Stimulated activated CD8-positive, alpha-beta memory T cell treated with anti-CD3 and anti-CD28 coated beads, Interleukin-4, amount 100 ng/mL, for 24 hours (primary cell): ENCODE measurements at places on chromosomes 4 and X.
A peak's percentile ranks its signal among the peaks of the same experiment; 100 is the strongest.

DNA sequence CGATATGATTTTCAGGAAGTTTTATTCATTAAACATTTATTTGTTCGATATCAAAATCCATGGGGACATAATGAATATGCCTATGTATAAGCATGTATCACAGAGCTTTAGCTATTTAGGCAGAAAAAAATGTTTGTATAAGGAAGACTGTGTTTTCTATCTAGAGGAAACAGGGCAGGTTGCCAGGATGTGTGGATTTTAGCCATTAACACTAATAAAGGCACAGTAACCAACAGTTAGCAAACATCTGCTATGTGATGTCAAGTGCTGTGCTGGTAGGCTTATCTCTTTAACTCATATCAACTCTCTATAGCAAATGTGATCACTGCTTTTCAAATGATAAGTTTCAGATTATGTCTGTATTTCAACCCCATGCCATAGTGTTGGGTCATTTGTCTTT is 708.9 kb upstream of the HS3ST1 start:
- DNase-seq = no peak

GRCh38 chr4:68591204-68591603 is 15.1 kb upstream of the UGT2B17 start:
- DNase-seq = no peak

- no peak for DNase-seq
Observed at GRCh38 chr4:65918872-65919271, 248.6 kb upstream of the EPHA5 start.

- peak; percentile 1 for DNase-seq
Observed at GRCh38 chrX:103063918-103064434, at the start of gene BEX1. TSS of gene BEX1 (minus strand) at chrX:103064171. CDS start at chrX:103063274, 897 bp downstream.

DNA sequence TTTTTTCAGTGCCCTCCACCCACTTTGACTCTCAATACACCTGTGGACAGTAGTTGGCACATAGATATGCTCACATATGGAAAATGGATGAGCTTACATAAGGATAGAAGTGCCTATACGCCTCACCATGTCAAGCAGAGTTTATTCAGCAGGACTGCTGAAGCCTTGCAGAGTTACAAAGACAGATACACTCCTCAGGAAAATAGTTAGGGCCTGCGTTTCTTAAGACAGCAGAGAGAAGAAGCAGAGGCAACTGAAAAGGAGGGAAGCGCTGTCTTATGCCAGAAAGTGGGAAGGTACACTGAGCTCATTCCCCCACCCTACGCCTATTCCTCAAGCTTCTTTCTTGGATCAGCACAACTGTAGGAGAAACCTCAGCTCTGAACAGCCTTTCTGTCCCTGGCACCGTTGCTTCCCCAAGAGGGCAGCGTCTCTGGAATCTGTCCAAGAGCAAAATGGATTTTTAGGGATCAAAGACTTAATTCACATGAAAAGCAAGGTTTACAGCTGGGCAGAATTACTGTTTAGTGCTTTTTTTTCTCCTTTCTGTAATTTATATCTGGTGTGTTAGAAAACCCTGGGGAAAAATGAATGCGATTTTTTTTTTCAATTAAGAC is 37.3 kb upstream of the MBTPS2 start:
- DNase-seq = no peak

DNA sequence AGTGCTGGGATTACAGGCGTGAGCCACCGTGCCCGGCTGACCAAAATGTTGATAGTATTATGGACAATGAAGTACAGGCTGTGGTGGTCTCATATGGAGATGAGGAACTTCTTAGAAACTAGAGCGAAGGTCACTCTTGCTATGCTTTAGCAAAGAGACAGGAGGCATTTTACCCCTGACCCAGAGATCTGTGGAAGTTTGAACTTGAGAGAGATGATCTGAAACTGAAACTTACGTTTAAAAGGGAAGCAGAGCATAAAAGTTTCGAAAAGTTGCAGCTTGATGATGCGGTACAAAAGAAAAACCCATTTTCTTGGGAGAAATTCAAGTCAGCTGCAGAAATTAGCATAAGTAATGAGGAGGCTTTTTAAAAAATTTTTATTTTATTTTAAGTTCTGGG is 8.5 kb upstream of the CTAG2 start:
- DNase-seq = no peak

GRCh38 chr4:181752516-181752915 is 490.7 kb upstream of the TENM3 start:
- DNase-seq = no peak

GRCh38 chr4:10143171-10143570 is 26.6 kb upstream of the WDR1 start:
- no peak for DNase-seq

GRCh38 chr4:79763486-79764075 is 309.4 kb downstream of the ANTXR2 start:
- DNase-seq = no peak

- DNase-seq = no peak
Observed at GRCh38 chrX:118189000-118189399, 72.4 kb upstream of the KLHL13 start.

- DNase-seq = no peak
Observed at GRCh38 chr4:181835348-181835747, 407.9 kb upstream of the TENM3 start.

GRCh38 chr4:128802680-128803628 is 6.5 kb upstream of the JADE1 start:
- DNase-seq = no peak

GRCh38 chrX:154471839-154472684 is 7.0 kb downstream of the LAGE3 start:
- no peak for DNase-seq

DNA sequence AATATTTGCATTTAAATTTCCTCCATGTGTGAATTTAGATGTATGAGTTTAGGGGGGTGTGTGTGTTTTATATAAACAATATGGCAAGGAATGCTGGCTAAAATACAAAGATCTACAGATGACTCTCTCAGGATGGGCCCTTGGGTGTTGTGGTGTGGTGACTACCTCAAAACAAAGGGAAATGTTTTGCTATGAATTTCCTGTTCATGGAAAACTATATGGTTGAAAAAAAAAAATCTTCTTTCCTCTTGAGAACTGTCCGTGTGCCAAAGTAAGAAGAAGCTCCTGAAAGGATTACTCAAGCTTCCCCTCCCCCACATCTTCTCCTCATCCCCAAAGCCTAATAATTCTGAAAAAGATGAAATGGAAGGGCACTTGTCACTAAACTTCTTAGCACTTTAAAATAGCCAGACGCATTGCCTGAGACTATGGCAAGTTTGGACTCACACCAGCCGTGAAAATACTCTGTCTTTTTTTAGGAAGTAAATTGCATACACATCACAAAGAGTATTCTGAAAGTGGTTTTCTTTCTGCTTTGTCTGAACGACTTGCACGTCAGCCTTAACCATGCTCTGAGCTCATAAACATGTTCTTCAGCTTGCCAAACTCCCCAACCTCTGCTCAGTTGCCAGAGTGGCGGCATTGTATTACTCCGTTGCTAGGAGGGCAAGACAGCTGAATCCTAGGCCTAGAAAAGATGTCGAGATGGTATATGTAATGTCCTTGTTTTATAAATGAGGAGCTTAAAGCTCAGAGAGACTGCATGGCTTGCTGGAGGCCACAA is 250.4 kb upstream of the JADE1 start:
- DNase-seq = no peak

- no peak for DNase-seq
Observed at GRCh38 chrX:110683925-110684324, 111.7 kb downstream of the CHRDL1 start.

- peak; percentile 29 for DNase-seq
Observed at GRCh38 chrX:47831788-47832187, 4.9 kb upstream of the ZNF81 start.

GRCh38 chr4:124933521-124933920 is 221.0 kb upstream of the ANKRD50 start:
- DNase-seq = no peak

DNA sequence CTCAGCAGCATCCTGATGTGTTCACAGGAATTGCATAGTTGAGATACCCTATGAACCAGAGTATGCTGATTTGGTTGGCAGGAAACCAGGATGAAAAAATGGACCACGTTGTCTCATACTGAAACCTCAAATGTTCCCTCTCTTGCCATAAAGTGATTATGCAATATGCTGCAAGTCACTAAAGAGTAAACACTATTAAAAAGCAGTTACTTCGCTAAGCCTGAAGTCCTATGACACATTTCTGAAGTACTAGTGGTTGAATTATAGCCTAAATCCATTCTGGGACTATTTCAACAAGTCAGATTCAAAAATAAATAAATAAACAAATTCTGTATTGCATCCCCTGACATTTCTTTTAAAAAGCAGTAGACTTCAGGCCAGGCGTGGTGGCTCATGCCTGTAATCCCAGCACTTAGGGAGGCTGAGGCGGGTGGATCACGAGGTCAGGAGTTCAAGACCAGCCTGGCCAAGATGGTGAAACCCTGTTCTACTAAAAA is 106.0 kb upstream of the NAP1L5 start:
- DNase-seq = no peak

GRCh38 chr4:67459164-67459563 is 86.1 kb downstream of the CENPC start:
- no peak for DNase-seq

GRCh38 chrX:77014377-77015372 is 432.5 kb upstream of the FGF16 start:
- DNase-seq = no peak

DNA sequence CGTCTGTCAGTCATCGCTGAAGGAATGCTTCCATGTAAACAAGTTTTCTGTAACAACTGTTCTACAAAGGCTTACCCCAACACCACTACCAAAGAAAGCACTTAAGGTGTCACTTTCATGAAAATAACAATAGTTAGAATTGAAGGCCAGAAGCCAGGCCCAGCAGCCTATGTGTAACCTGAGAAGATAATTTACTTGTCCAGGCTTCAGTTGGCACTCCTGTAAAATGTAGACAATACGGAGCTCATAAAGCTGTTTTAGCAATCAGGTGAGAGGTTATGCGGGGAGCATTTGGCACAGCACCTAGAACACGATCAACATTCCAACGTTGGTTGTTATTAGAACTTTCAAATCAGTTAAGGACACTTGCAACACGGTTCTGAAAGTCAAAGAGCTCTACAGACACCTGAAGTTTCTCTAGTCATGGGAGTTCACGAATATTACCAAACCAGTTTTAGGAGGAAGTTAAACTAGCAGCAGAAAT is 15.7 kb downstream of the ADGRA3 start:
- no peak for DNase-seq

DNA sequence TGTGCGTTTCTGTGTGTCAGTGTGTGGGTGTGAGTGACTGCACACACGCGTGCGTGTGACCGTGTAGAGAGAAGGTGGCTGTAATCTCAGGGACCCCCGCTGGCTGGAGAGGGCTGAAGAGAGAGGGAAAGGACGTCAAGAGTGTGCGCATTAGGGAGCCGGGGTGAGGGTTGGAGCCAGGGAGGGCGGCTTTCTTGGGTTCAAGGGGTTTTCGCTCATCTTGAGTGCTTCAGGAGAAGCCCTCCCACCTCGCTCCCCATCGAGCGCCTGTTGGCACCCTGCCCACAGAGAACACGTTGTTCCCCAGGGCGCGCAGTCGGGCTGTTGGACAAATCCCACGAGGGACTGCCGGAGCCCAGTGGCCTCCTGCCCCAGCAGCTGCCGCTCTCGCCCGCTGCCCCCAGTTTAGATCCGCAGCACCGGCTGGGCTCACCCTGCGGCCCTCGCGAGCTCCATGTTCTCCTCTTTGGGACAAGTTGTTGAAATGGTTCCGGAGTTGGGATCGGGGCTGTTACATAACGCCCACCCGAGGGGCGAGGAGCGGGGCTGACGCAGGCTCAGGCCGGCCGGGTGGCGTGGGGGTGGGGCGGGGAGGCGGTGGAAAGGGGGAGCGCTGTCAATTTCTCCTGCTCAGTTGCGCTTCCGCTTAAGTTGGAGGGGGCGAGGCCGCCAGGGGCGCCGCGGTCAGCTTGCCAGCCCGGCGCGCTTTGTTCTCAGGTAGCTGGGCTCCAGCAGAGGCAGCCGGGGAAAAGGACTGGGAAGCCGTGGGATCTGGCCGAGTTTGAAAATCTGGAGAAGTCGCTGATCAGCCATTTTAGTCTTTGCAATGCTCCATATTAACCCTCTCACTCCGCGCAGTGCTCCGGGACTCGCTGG is 1.6 kb downstream of the GRIA2 start:
- no peak for DNase-seq

DNA sequence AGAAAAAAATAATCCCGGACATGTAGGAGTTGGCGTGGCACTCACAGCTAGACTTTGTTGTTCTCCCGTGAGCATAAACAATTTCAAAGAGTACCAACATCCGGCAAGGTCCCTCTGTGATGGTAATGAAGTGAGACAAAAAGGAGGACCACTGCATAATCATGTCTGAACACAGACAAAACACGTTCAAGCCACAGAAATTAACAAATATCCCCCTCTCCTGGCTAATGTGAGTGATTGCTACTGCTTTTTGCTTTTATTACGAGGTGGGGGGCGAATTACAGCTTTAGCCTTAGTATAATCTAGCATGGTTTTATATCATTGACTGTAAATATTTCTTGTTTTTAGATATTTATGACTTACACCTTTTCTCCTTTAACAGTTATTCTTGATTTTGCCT is 118.5 kb downstream of the PLS3 start:
- no peak for DNase-seq

DNA sequence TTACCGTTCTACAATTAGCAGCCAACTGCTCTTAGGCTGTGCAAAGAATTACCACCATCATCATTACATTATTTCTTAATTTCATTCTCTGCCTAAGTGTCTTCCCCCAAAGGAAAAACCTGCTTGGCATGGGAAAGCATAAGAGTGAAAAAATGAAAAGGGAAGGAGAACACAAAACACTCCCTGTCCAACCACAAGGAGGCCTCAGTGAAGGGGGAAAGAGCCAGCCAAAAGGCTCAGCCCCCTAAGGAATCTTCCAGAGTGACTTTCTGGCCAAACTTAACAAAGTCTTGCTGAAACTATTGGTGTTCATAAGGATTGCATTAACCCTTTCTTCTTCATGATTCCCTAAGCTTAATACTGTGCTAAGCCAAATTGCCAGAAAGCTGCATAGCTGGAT is 287.4 kb downstream of the SMARCA1 start:
- DNase-seq = no peak

DNA sequence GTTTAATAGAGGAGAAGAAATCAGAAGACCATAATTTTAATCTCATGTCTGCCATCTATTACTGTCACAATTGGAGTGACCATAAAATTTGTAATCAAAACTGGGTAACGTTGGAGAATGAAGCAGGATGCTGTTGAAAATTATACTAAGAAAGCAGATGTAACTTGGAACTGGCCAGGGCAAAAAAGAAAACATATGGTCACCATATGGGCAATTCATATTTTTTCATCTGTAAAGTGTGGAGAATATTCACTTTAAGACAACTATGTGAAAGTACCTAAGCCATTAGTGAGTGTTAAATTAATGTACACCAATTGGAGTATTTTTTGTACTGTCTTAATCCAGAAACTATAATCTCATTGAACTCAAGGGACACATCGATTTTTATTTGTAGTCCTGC is 1008.0 kb downstream of the GLUD2 start:
- DNase-seq = no peak

DNA sequence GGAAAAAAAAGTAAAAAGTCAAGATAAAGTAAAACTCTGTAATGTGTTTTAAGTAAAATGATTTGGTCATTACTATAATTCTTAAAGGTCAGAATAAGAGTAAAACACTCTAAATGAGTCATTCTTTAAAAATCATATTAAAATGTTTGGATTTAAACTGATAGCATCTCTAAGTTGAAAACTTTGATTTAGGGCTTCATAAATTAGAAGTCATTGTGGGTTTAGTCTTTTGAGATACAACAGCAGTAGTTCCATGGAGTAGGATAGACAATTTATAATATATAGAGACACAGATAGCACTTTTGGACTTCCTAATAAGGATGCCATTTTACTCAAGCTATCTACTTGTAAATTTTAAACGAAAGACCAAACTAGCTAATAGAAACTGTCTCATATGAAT is 77.1 kb upstream of the PABPC4L start:
- DNase-seq = no peak
